ENCODE measurements at places on chromosomes 3 and 15.

GRCh38 chr3:23785882-23786281 lies 19.9 kb upstream of the UBE2E1 start:
- DNase-seq: no peak

GRCh38 chr3:100075851-100076730 lies 38.2 kb downstream of the FILIP1L start:
- no peak for DNase-seq

DNA sequence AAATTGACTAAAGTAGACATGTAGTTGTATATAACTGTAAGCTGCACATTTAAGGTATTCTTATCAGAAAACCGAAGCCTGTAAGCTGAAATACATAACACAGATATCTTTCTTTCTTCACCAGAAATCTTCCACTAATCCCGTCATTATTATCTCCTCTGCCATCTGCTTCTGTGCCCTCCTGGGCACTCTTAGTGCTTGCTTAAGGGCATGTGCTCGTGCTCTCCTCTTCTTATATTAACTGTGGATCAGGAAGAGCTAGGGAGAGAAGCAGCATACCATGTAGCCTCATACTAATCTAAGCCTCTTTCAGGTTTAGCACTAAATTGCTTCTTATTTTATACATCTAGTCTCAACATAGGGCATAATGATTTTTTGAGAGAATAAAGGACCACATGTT lies 60.8 kb downstream of the RIOX2 start:
- DNase-seq: no peak

DNA sequence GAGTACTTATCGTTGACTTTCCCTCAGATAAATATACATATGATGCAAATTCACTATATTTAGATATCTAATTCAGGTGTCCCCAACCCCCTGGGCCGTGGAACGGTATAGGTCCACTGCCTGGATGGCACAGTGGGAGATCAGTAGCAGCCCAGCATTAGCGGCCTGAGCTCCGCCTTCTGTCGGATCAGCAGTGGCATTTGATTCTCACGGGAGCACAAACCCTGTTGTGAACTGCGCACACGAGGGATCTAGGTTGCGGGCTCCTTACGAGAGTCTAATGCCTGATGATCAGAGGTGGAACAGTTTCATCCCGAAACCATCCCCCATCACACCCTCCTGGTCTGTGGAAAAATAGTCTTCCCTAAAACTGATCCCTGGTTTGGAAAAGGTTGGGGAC lies 6.9 kb downstream of the KNL1 start:
- DNase-seq: no peak

GRCh38 chr3:190175490-190175889 lies 54.8 kb upstream of the P3H2 start:
- DNase-seq: no peak

DNA sequence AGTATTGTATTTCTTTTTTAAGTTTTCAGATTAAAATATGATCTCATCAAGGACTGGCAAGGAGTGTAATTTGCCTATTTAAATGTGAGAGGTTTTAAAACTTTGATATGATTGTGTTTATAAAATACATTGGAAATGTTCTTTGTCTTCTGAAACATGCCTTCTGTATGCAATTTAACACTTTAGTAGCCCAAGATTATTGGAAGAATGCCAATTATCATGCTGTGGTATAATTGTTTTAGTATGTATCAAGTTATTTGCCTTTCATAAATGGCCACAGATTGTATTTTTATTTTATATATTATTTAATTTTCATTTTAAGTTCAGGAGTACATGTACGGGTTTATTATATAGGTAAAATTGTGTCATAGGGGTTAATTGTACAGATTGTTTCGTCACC lies 31.7 kb downstream of the ECT2 start:
- DNase-seq: no peak

GRCh38 chr3:49799761-49800160 lies at the start of gene CDHR4:
Gene CDHR4 (minus strand): TSS chr3:49799873. CDS start chr3:49799812, 61 bp downstream.
- no peak for DNase-seq

DNA sequence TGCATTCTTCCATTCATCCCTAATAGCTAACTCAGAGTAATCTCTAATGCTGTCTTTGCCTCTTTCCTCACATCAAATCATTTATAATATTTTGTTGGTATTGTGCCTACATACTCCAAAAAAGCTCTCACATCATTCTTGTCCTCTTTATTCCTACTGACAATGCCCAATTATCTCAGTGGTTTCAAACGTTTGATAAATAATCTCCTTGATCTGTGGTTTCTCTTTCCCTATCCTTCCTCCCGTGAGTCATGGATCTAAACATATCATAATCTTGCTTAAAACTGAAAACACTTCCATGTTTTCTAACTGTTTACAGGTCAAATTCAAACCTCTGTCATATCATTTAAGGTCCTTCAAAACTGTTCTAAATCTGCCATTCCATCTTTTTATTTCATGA lies 115.1 kb downstream of the CNTN6 start:
- DNase-seq: no peak

DNA sequence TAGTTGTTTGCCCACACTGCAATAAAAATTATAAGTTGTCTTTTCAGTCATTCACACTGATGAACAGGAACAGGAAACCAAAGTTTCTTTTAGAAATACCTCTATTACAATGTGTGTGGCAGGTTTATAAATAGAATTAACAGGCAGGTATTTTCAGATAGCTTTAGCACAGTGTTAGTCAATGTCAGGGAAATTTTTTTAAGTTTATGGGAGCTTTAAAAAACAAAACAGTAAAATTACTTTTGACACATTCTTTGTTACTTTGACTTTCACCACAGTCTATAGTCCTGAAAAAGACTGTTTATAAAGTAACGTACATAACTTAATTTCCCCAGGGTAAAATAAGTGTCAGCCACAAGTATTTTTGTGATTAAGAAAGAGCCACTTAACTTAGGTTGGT lies 38.1 kb downstream of the SERPINI1 start:
- DNase-seq: no peak

DNA sequence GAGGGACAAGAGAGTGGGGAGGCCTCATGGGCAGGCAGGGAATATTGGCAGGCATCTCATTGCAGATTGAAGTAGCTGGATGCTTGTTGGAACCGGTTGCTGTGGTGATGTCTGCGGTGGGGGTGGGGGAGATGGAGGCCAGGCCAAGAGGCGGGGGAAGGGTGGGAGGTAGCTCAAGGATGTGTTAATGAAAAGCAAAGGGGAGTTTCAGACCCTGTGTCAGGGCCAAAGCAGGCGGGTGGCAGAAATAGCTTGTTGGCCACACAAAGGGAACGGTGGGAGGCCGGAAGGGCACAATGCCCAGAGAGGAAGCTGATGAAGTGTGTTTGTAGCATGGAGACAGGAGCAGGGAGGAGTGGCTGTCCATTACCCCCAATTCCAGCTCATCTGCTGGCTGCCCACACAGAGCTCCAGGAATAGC lies 28.0 kb downstream of the CCDC33 start:
- DNase-seq: no peak

DNA sequence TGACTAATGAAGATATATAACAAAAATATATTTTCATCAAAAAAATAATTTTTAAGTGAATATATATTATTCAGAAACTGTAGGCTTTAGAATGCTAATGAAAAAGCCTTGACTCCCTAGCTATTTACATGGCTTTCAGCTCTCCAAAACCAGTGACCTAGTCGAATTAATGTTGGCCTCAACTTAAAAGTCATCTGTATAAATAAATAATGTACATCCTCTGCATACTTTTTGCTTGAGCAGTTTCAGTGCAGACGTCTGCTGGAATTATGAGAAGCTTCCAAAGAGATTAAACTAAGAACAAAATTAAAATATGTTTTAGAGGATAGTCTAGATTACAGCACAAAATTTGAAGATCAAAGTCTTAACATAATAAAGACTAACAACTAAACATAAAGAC lies 520.4 kb upstream of the ALCAM start:
- no peak for DNase-seq

DNA sequence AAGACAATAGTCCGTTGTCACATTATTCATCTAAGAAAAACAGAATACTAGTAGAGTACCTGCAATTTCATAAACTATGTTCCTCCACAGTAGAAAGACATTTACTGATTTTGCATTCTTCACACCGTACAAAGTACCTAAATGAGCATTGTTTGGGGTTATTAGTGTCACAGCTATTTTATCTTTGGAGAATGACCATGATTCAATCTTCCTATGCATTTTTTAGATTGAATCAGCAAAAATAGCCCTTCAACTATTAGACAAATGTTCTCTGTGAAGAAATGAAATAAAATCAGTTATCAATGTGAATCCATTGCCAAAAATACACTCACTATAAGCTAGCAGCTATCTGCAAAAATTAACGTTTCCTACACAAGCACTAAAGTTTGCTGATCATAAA lies 176.6 kb downstream of the PLCH1 start:
- no peak for DNase-seq

DNA sequence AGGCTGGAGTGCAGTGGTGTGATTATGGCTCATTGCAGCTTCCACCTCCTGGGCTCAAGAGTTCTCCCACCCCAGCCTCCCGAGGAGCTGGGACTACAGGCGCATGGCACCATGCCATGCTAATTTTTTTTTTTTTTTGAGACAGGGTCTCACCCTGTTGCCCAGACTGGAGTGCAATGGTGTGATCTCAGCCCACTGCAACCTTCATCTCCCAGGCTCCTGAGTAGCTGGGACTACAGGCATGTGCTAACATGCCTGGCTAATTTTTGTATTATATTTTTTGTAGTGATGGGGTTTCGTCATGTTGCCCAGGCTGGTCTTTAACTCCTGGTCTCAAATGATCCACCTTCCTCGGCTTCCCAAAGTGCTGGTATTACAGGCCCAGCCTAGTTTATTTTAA lies 4.0 kb downstream of the TEX9 start:
- no peak for DNase-seq

GRCh38 chr3:113897373-113897777 lies 50.4 kb upstream of the ZDHHC23 start:
- no peak for DNase-seq

DNA sequence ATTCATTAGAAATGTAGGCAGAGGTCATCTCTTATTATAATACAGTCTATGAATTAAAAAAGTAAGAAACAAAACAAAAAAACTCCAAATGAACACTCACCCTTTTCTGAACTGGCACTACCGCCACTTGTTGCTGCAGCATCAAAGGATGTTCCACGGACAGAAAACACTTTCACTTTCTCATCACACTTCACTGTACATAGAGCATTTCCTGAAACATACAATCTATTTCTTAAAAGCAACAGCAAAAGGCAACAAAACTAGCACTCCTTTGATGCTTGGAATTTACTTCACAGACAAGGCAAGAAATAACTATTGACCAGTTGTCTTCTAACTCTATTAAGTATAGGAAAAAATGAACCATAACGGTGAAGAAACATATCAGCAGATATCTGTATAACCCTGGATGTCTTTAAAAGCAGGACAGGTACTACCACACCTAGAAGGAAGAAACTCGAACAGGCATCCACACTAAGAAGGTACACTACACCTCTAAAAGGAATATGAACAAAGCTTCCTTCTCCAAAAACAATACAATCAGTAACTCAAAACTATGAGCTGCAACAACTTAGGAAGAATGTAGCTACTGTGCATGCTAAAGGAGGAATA lies 24.9 kb downstream of the ETFA start:
- DNase-seq: no peak

GRCh38 chr3:12229896-12230295 lies 59.0 kb upstream of the PPARG start:
- no peak for DNase-seq

- DNase-seq: no peak
Measured at GRCh38 chr15:79172032-79172481, 81.5 kb upstream of the RASGRF1 start.

- DNase-seq: no peak
Measured at GRCh38 chr3:105166893-105167292, 199.8 kb upstream of the ALCAM start.

GRCh38 chr3:148975248-148975647 lies 16.1 kb upstream of the GYG1 start:
- no peak for DNase-seq

DNA sequence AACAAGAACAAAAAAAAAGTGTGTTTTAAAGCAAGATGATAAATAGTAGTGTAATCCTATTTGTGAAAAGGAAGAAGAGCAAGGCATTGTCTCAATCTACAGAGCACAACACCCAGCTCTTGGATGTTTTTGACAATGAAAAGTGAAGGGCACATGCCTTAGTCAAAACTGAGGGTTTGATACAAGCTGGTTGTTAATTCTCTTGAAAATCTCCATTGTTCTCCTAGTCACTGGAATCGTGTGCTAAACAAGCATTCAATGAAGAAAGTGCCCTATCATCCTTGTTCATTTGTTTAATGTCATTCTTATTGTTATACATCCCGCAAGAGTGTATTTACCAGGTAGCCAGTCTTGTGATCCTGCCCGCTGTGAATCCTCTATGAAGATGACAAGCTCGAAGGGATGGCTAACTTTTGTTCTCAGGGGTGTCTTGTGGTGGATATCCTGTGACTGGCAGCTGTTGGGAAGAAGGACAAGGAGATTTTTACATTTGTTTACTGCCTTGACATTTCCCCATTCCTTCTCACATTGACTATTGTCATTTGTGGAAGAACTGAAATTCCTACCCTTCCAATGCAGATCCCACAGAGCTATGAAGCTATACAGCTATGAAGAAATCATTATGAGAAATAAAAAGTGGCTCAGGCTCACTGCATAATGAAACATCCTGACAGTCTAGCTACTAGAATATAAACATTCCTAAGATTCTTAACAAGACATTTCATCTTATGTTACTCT lies 175.9 kb downstream of the VGLL3 start:
- no peak for DNase-seq

- DNase-seq: no peak
Measured at GRCh38 chr15:98887976-98888375, 119.6 kb downstream of the PGPEP1L start.

- DNase-seq: no peak
Measured at GRCh38 chr15:71397377-71397776, 282.1 kb downstream of the THSD4 start.

DNA sequence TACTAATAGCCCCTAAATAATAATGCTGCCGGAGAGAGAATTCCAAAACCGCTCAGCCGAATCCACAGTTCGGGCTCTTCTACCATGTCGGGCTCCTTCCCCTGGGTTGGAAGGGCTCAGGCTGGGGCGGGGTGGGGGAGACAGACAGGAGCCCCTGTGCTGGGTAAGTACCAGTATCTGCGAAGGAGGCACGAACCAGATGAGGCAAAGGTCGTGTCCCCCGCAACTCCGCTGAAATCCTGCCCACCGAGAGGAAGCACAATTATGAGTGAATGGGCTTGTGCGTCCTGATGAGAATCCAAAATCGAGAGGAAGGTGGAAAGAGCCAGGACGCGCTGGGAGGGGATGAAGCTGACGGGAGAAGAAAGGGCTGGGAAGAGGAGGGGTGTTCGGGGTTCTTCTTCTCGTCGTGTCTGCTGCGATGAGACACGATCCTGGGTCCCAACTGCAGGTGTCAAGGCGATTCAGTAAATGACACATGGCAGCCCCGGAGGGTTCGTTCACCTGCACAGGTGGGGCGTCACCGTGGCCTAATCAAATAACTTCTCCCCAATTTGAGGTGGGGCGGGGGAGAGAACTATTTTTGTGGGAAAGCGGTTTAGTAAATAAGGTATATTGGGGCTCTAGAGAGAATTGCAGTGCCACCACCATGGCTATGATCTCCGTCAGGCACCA lies 707 bp upstream of the FAM81A start:
- DNase-seq: no peak

DNA sequence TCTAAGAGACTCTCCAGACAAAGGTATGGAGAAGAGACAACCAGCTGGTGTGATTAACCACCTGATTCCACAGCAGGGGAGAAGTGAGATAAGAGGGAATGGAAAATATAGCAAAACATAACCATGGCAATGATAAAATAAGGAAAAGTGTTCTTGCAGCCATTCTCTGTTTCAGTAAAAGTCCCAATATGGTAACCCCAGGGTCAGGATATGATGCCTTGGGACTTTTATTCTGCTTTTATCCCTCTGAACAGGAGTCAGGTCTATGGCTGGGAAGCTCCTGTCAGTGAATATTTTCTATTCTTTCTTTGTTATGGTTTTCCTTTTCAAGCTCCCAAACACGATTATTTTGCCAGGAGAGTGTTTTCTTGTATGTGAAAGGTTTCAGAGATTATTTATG lies 94.2 kb downstream of the SLC9A9 start:
- DNase-seq: no peak
